ENCODE measurements at places on chromosomes 1 and 21. TPM values are rescaled to one million over a fixed set of nuclear protein-coding genes. Genes with fewer than 3 reads are reported as not detected.
A peak's percentile ranks its signal among the peaks of the same experiment; 100 is the strongest.

DNA sequence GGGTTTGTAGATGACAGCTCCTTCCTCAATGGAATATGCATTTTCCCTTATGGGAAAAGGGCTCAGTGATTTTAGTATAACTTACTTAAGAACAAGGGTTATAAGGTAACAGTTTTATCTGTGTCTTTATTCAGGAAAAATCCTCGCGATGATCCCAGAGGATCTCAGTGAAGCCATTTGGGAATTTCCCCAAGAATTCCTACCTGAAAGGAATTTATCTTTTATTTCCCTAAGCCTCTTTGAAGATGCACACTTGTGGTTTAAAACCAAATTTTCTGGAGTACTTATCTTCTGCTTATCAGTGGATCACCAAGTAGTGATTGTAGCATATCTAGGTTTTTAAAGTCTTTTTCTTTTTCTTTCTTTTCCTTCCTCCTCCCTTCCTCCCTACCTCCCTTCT, 58.8 kb downstream of the AK4 start:
- DNase-seq: no peak
- H3K27me3 ChIP-seq: no peaks in the 10 kb centered on the region
- H3K36me3 ChIP-seq: no peaks in the 10 kb centered on the region

Gene ARHGEF2
- total RNA-seq: 59.4 TPM

- peak overlapping the region; percentile 79 for H3K27ac ChIP-seq
- H3K4me3 ChIP-seq: peak overlapping the region; percentile 17
- DNase-seq: no peak
- no peaks in the 10 kb centered on the region for H3K27me3 ChIP-seq
- no peaks in the 10 kb centered on the region for H3K4me1 ChIP-seq
Observed at GRCh38 chr21:41926117-41926806, 27.6 kb downstream of the C2CD2 start.

GRCh38 chr21:44078411-44078981, 28.7 kb upstream of the PWP2 start:
- no peak overlapping the region for H3K4me3 ChIP-seq
- H3K27me3 ChIP-seq: no peaks in the 10 kb centered on the region
- DNase-seq: no peak
- H3K27ac ChIP-seq: no peak overlapping the region

GRCh38 chr1:58011978-58012377, 534.5 kb downstream of the OMA1 start:
- no peak for DNase-seq
- no peaks in the 10 kb centered on the region for H3K27me3 ChIP-seq
- H3K4me3 ChIP-seq: no peak overlapping the region
- H3K36me3 ChIP-seq: no peaks in the 10 kb centered on the region
- H3K4me1 ChIP-seq: no peaks in the 10 kb centered on the region

DNA sequence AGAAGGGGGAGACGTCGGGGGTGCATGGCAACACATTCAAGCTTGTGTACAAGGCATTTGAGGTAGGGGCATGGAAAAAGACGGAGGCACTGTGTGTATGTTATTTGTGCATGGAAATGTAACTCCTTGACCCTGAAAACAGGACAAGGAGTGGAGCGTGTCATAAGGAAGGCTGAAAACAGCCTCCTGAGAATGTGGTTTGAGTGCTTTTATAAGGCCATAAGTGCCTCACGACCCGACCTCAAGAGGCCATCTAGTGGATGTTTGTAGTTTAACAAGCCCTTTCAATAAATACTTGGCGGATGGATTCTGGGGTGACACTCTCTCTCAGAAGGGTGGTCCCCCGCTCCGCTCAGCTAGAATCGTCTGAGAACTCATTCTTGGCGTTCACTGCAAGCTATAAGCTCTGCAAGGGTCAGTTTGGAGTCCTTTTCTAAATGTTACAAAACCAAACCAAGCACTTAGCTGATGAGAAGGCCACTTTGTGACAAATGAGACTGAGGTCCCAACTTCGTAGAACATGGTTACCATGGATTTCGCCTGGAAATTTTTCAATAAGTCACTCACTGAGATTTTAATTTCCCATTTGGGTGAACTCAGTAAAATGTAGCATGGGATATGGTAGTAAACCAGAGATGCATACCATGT, 38.8 kb upstream of the CLCA4 start:
- no peak overlapping the region for H3K4me3 ChIP-seq
- no peaks in the 10 kb centered on the region for H3K36me3 ChIP-seq
- no peaks in the 10 kb centered on the region for H3K27me3 ChIP-seq
- H3K27ac ChIP-seq: no peak overlapping the region

DNA sequence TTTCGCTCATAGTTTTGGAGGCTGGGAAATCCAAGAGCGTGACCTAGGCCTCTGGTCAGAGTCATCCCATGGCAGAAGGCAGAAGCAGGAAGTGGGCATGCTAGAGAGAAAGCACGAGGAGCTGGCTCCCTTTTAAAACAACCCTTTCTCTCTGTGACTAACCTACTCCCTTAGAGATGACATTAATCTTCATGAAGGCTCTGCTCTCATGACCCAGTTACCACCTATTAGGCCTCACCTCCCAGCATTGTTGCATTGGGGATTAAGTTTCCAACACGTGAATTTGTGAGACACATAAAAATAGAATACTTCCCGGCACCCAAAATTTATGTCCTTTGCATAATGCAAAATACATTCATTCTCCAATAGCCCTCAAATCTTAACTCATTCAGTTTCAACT, 223.1 kb upstream of the ST6GALNAC5 start:
- no peaks in the 10 kb centered on the region for H3K27me3 ChIP-seq
- no peak for DNase-seq
- no peaks in the 10 kb centered on the region for H3K36me3 ChIP-seq
- no peaks in the 10 kb centered on the region for H3K4me1 ChIP-seq
- H3K4me3 ChIP-seq: no peak overlapping the region
- H3K27ac ChIP-seq: no peak overlapping the region

Gene VPS72
- 24.4 TPM for total RNA-seq

- peak; percentile 90 for DNase-seq
- peaks cover 17% of the 10 kb centered on the region for H3K4me1 ChIP-seq
- no peaks in the 10 kb centered on the region for H3K36me3 ChIP-seq
- peak overlapping the region; percentile 74 for H3K27ac ChIP-seq
Observed at GRCh38 chr1:205248793-205249601, 21.3 kb downstream of the TMCC2 start.

GRCh38 chr1:31593136-31593665, 16.9 kb downstream of the TINAGL1 start:
- DNase-seq: no peak
- H3K27me3 ChIP-seq: no peaks in the 10 kb centered on the region
- H3K4me3 ChIP-seq: no peak overlapping the region
- peaks cover 5% of the 10 kb centered on the region for H3K4me1 ChIP-seq
- no peak overlapping the region for H3K27ac ChIP-seq

DNA sequence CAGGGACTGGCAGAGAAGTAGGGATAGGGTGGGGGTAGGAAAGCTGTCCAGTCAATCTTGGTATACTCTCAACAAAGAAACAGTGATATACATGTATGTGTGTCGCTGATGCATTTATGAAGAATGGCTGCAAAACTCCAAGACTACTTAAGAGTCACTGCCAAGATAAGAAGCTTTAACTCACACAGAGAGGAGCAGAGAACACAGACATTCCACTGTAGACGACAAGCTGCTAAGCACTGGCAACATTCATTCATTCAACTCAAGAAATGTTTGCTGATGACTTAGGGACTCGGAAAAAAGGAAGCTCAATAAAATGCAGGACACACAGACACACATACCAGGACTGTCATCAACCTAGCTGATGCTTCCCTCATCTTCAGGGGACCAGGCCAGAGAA, 5.5 kb downstream of the CTNNBIP1 start:
- no peak for DNase-seq
- no peak overlapping the region for H3K4me3 ChIP-seq
- no peaks in the 10 kb centered on the region for H3K36me3 ChIP-seq
- no peaks in the 10 kb centered on the region for H3K27me3 ChIP-seq
- no peak overlapping the region for H3K27ac ChIP-seq

Gene GREM2
- total RNA-seq: 7.0 TPM

DNA sequence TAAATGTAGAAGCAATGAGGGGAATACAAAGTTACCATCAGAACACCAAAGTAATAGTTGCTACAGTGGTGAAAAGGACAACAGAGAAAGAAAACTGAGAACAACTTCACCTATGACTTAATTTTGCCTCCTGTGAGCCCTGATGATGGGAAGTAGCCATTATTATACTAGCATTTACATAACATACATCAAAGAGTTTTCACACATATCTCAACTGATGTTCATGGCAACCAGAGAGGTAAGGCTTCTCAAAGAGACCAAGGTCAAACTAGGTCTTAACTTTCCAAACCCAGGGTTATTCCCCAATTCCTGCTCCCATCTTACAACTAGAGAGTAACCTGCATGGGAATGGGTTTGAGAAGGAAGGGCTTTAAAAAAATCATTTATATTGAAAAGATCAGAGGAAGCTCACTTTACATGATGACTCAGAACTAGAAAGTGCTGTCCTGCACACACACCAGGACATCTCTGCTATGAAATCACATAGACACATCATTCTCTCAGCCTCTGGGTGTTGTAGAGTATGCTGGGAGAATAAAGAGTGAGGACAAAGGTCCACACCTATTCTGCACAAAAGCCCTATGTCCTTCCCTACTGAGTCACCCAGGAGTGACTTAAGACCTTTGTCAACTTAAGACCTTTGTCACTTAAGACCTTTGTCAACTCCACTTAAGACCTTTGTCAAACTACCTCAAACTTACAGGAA, 179.7 kb downstream of the TNFSF18 start:
- no peak for DNase-seq
- no peaks in the 10 kb centered on the region for H3K27me3 ChIP-seq
- no peaks in the 10 kb centered on the region for H3K36me3 ChIP-seq

Gene CCDC181
- 1.0 TPM for total RNA-seq

- no peaks in the 10 kb centered on the region for H3K27me3 ChIP-seq
- no peaks in the 10 kb centered on the region for H3K36me3 ChIP-seq
- H3K4me1 ChIP-seq: peaks cover 5% of the 10 kb centered on the region
- peak overlapping the region; percentile 66 for H3K27ac ChIP-seq
Observed at GRCh38 chr1:84698151-84699110, 8.2 kb upstream of the SSX2IP start.

- no peaks in the 10 kb centered on the region for H3K36me3 ChIP-seq
- peak; percentile 72 for DNase-seq
- no peak overlapping the region for H3K4me3 ChIP-seq
- no peaks in the 10 kb centered on the region for H3K4me1 ChIP-seq
- peak overlapping the region; percentile 37 for H3K27ac ChIP-seq
Observed at GRCh38 chr1:151024540-151025146, 11.7 kb upstream of the BNIPL start.

Gene PLA2G5
- not detected for total RNA-seq

Data from uterus (tissue), 4 donors.